ENCODE measurements at places on chromosomes 2 and 18.

GRCh38 chr2:151367571-151367970 lies 10.2 kb downstream of the TNFAIP6 start:
- no peak for DNase-seq

- peak; percentile 65 for DNase-seq
These were observed 77.3 kb upstream of the PHLPP1 start for GRCh38 chr18:62637807-62638687.

GRCh38 chr2:202643012-202643858 lies 8.5 kb downstream of the FAM117B start:
- no peak for DNase-seq

GRCh38 chr2:25617948-25618646 lies 55.3 kb downstream of the DTNB start:
- DNase-seq: no peak

DNA sequence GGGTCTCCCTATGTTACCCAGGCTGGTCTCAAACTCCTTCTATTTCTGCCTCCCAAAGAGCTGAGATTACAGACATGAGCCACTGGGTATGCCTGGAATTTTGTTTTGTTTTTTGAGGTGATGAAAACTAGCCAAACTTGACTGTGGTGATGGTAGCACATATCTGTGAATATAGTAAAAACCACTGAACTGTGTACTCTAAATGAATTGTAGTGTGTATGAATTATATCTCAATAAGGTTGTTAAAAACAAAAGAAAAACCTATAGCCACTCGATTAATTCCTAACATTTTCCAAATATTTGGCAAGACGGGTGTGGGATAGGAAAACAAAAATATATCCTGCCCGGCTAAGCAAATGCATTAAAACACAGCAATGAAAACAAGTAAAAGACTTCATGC lies 1302.3 kb upstream of the CHAC2 start:
- no peak for DNase-seq

DNA sequence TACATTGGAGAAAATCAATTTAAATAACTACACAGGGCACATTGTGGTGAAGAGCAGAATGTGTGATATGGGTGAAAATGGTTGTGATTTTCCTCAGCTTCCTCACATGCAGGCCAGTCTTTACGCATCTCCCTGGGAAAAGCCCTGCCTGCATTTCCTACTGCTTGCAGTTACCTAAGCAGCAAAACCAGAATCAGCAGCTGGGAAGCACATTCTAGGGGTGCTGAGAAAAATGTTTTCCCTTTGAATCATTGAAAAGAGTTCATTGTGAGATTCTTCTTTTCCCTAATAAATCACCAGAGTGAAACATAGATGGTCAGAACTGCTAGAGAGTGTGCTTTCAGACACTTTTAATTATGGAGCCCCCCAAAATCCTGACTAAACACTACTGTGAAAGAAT lies 656.0 kb downstream of the TDRD15 start:
- no peak for DNase-seq

- DNase-seq: no peak
These were observed 88.5 kb downstream of the PTRHD1 start for GRCh38 chr2:24704692-24705091.

DNA sequence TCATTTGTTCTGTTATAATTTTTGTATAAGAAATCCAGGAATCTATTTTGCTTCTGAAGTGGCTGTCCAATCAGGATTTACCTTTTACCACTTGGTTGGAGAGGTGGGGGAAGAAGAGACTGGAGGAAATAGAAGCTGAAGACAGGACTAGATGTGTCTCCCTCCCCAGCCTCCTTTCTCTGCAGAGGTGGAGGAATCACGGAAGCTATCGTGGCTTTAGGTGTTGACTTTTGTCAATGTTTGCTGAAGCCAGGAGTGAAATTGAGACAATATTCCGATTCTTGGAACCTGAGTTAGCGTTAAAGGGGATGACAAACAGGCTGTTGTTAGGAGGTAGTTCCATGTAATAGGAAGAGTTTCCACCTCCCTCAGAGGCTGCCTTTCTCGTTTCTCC lies 43.5 kb downstream of the PDCL3 start:
- DNase-seq: no peak

DNA sequence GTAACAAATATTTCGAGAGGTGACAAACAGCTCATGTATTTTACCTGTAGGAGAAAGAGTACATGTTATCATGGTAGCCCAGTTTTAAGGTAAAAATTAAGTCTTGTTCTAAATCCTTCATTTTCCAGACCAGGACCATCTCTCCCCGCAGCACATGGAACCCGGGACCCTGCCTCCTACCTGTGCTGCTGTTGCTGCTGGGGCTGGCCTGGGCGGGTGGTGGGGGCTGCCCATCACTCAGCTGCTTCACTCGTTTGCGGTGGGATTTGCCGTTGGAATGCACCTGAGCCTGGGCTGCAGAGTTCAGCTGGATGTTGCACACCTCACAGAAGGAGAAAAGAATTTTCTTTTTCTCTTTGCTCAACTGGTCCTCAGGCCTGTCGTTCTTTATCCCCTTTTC lies 92.1 kb downstream of the ZNF385B start:
- DNase-seq: no peak

DNA sequence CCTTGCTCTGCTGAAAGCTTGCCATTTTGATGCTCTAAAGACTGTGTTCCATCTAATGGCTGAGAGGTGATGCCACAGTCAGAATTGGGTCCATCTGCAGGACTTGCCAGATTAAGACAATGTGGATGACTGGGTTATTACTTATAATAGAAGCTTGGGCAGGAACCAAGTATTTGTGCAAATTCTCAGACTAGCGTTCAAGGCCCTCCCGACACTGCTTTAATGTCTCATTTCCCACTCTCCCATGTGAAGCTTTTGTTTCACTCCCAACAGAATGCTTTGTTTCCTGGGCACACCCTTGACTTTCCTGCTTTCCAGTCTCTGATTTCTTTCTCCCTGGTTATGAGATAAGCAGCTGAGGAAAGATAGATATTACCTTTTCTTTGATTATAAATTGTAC lies 215.8 kb downstream of the KCNS3 start:
- DNase-seq: no peak

- DNase-seq: no peak
These were observed 38.4 kb upstream of the BIN1 start for GRCh38 chr2:127145280-127145895.

DNA sequence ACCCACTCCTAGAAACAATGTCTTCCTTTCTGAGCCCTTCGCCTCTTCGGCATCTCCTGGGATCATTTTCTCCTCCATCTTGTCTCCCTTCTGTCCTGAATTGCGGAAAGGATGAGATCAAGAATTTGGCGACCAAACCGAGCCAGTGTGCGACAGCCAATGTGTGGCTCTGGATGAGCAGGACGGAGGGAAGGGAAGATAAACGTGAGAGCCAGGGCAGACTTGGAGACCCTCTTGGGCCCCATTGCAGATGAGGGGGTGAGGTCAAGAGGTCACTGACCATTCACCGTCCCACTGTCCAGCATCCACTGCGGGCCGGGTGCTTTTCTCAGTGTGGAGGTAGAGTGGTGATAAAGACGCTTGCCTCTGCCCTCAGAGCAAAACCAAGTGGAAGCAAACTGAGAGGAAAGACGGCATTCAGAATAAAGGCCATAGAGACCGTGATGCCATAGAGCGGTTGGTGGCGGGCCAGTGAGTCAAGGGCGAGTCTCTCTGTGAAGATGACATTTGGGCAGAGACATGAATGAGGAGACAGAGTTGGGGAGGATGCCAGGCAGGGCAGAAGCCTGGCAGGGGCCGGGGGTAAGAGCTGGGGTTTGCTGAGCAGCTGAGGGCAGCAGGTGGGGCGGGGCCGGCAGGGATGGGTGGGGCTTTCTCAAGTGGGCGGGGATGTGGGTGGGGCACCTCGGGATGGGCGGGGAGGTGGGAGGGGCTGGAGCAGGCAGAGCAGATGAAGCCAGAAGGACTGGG lies 55.6 kb downstream of the ACAA2 start:
- peak; percentile 14 for DNase-seq

DNA sequence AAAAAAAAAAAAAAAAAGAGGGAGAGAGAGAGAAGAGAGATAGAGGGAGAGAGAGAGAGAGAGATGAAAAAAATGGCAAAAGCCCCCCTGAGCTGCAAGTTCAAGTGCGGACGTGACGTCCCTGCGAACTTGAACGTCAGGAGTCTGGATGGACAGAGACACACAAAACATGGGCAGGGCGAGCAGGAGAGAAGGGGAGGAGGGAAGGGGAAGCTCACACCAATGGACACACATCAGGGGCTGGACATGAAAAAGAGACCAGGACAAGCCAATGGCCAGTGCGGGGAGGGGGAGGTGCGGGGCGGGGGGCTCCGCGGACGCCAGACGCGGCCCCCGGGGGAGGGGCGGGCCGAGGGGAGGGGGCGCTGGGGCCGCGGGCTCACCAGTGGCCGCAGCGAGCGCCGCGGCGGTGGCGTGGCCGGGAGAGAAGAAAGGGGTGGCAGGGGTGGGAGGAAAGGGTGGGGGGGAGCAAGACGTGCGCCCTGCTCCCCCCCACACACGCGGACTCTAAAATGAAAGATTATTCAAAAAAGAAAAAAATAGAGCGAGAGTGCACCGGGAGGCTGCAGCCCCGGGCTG lies at the start of gene BCL11A:
TSS of gene BCL11A (minus strand) at position 160 of the 579 bp plus-strand sequence. CDS start 384 bp downstream, outside the sequence.
- no peak for DNase-seq

GRCh38 chr2:130837175-130837810 lies 579 bp downstream of the ARHGEF4 start:
- no peak for DNase-seq

DNA sequence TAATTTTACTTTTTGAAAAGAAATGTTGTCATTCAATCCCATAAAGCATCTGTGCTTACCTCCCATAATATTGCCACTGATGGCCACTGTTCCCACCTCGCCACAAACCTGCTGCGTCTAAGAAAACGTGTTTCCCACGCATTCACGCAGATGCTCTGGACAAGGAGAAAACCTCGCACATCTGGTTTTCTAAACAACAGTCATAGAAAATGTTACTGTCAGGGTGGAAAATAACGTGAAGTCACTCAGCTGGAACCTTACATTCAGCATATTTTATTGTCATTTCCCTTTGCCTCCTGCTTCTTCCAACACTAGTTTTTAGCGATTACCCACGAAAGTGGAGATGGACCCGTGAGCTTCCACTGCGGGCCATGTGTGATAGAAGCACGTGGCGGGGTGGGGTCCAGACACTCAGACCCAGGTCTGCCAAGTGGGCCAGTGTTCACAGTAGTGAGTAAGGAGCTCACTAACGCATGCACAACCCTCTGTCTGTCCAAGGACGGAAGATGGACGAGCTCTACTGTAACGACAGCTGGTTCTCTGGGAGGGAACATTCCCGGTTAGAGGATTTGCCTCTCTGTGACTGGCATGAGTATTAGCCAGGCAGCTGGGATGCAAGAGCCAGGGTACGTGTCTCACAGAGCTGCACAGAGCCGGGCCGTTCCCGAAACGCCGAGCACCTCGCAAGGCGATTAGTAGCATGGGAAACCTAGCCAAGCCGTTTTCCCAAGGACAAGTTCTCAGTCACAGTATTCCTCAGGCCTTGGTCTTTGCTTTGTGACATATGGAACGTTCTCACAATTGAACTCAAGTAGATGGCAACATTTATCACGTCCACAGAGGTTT lies 94.5 kb downstream of the MTCL1 start:
- no peak for DNase-seq

- DNase-seq: peak; percentile 14
These were observed 336.4 kb upstream of the FSHR start for GRCh38 chr2:49490710-49491109.

GRCh38 chr2:219453671-219454590 lies 19.3 kb downstream of the SPEG start:
- no peak for DNase-seq

DNA sequence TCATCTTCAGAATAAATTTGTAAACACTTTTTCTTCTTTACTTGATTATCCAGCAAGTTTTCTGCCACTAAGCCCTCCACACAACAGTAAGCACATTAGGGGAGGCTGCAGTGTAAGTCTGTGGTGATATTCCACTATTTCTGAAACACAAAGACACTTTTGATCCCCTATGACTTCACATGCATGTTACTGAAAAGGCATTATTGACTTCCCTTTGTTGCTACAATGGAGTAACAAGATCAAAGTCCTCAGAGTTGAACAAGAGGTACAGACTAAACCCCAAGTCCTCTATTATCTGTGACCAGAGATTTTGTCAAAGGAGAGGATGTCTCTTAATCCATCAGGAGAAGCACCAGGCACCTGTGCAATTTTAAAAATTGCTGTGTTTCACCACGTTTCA lies 157.9 kb downstream of the CD226 start:
- DNase-seq: no peak

- DNase-seq: no peak
These were observed 31.3 kb downstream of the TRAK2 start for GRCh38 chr2:201419986-201420385.

DNA sequence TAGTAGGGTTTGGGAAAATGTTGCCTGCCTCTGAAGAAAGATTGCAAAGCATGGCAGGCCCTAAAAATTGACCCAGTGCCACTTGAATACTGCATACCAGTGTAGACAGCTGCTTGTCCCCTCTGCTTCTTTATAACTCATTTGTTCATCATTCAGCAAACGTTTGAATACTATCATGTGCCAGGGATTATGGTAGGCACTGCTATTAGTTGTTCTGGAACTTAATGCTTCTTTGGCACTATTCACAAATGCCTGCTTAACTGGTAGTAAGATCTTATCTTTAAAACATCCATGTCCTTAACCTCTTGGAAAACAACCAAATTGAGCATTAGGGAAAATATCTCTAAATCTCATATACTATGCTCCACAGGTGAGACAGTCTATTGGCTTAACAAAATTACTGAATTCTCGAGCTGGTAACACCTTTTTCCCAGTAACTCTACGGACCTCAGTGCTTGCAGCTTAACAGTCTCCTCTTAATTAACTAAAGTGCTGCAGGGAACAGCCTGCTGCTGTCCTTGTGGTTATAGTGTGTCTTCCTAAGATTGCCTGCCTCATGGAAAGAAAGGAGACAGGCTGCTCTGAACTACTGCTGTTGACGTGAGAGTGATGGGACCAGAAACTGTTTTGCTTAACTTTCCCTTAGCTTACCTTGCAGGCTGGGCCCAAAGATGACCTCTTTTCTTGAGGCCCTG lies 93.2 kb downstream of the MIB1 start:
- no peak for DNase-seq

- DNase-seq: no peak
These were observed 47.4 kb upstream of the MTCL1 start for GRCh38 chr18:8657873-8658470.

DNA sequence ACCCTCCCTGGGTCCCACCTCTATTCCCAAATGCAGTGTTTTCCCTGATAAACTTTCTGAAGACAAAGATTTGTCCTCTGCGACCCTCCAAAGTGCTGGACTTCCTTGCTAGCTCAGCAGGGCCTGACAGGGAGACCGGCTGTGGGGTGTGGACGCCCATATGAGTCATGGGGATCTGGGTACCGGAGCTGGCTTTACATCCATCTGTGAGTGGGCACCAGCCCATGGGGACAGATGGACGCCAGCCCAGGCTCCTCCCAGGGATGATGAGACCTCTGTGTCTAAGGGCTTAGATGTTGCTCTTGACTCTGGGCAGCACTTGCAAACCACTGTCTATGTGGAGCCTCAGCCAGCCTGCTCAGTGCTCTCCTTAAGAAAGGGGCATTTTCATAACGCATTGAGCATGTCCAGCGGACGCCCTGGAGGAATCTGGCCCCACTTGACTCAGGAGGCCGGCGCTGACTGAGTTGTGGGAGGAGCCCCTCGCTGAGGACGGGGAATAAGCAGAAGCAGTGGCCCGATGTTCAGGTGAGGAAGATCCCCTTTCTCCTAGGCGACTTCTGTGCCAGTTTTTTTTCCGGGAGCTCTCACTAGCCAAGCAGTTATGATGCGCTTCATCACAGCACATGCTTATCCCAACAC lies 229.4 kb upstream of the MYT1L start:
- no peak for DNase-seq

GRCh38 chr2:95316466-95317122 lies 19.4 kb downstream of the KCNIP3 start:
- DNase-seq: no peak
